ENCODE measurements at places on chromosomes 12 and 14.

DNA sequence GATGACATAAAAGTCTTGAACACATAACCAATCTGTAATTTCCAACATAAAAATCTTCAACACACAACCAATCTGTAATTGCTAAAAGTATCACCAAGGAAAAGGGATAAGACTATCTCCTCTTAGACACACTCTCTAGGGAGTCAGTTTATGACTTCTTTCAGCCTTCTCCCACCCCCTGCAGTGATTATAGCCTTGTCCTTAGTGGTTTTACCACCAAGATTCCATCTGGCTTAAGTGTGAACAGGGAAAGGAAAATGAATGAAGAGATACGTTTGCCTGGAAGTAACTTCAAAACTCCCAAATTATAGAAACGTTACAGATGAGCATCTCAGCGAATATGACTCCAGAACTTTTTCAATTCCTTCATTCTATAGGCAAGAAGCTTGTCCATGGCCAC is 136.2 kb upstream of the RASSF8 start:
- DNase-seq, result no peak

DNA sequence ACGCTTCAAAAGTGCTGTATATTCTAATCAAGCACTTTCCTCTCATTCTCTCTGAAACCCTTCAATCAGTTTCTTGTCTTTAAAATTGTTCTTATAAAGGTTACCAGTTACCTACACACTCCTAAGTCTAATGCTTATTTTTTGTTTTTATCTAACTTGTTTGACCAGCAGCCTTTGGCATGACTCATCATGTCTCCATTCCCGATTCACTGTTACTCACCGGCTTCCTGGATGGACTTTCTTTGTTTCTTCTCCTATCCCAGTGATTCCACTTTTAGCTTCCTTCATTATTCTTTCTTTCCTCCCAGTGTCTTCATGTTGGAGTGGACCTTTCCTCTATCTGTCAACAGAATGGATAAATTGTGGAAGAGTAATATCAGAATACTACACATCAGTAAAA is 368.6 kb upstream of the CCDC196 start:
- DNase-seq, result no peak

- DNase-seq, result no peak
Observed at GRCh38 chr12:75212072-75212471, 2.4 kb upstream of the KCNC2 start.

- no peak for DNase-seq
Observed at GRCh38 chr12:120399531-120399930, 30.6 kb upstream of the MSI1 start.

DNA sequence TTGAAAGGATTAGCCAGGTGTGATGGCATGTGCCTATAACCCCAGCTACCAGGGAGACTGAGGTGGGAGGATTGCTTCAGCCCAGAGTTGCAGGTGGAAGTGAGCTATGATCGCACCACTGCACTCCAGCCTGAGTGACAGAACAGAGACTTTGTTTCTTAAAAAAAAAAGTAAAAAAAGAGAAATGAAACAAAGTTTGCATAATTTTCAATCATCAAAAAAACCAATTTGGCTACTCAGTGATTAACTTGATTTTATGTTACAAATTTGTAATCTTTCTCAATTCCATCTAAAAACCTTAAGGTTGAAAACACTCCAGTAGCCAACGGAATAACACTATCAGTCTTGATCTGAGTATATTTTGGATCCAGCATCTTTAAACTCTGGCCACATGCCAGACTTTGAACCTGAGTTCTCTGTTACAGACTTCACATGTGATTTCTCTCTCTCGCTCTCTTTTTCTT is 12.6 kb upstream of the DENND5B start:
- no peak for DNase-seq

- no peak for DNase-seq
Observed at GRCh38 chr12:110349096-110349495, 54.4 kb downstream of the ANAPC7 start.

- DNase-seq, result no peak
Observed at GRCh38 chr14:65370801-65371248, 41.7 kb upstream of the FUT8 start.

DNA sequence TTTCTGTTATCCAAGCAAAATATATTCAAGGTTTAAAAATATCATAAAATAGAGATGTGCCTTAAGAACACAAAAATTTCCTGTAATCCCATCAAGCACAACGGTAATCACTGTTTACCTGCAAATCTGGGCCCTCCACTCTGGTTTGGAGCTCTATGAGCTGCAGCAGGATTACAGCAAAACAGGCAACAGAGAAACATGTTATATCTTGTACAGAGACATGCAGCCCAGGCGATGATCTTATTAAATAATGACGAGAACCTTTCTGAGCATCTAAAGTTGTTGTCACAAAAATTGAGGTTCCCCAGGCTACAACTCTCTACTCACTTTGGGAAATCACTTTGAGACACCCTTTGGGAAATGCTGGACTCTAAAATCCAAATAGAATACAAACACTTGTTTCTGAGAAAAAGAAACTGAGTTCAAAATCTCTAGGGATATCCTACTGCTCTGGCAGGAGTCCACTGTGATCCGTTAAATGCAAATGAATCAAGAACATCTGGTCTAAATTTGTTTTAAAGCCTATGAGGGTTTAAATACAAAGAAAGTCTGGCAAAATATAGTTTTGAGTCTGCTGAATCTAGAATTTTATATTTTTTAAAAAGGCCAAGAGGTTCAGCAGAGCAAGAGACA is 36.3 kb downstream of the STON2 start:
- DNase-seq, result no peak

- no peak for DNase-seq
Observed at GRCh38 chr12:94813314-94813713, 163.0 kb upstream of the TMCC3 start.

GRCh38 chr12:52884526-52885293 is 20.2 kb downstream of the KRT8 start:
- DNase-seq, result no peak

Data from Panc1 (cell line).